ENCODE measurements at places on chromosomes 7 and 10.

DNA sequence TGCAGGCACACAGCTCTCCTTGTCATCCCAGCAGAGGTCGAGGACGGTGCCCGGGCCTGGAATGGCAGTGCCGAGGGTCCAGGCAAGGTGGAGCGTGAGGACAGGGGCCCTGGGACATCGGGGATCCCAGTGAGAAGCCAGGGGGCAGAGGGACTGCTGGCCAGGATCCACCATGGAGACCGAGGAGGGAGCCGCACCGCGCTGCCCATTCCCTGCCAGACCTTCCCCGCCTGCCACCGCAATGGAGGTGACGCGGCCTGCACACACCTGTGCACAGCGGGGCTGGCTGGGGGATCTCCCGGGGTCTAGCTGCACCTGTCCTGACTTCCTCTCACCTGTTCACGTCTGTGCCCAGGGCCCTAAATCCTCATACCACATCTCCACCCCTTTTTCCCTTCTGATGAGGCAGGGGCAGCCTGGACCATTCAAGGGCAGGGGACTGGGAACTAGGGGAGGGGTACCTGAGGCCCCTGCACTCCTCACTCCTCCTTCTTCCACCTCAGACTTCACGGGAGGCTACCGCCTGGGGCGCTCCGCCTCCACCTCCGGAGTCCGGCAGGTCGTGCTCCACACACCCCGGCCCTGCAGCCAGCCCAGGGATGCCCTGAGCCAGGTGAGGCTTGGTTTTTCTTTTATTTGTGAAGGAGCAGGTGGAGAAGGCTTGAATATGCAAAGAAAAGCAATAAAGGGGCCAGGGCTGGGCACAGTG lies 6.9 kb downstream of the NYAP1 start:
- DNase-seq = no peak

DNA sequence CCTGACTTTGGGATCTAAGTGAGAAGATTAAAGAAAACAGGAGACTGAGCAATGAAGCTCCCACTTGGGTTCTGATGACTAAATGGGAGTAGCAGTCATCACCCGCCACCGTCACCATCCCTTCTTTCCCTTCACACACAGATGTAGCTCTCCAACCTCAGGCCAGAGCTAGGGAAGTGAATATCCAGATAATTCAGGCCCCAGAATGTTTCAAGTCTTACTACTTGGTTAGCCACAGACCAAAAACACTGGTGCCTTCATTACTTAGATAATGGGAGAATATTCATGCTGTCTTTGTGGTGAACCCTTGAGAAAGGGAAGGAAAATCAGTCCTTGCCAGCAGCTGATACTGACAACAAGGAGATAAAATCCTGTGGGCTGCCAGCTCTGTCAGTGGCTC lies 100.7 kb downstream of the OSBPL3 start:
- DNase-seq = no peak

GRCh38 chr10:129497013-129497412 lies 30.0 kb downstream of the MGMT start:
- DNase-seq = no peak

DNA sequence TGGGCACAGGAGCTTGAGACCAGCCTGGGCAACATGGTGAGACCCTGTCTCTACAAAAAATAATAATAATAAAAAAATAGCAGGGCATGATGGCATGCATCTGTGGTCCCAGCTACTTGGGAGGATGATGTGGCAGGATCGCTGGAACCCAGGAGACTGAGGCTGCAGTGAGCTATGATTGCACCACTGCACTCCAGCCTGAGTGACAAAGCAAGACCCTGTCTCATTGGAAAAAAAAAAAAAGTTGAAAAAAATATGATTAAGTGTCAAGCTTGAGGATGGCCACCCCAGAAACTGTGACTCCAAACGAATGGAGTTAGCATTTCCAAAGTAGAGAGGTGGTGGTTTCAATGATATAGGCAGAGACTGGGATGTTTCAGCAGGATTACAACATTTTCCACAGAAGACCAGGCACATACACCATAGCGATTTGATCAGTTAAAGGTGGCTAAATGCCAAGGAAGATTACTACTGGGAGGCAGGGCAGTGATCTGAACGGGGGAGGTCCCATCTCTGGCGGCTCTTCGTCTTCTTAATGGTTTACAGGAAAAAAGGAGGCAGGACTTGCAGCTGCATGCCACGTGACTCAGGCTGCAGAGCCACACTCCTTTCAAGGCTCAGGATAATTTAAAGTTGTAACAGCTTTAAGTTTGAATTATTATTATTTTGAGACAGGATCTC lies 250.6 kb upstream of the GALNT17 start:
- DNase-seq = no peak

DNA sequence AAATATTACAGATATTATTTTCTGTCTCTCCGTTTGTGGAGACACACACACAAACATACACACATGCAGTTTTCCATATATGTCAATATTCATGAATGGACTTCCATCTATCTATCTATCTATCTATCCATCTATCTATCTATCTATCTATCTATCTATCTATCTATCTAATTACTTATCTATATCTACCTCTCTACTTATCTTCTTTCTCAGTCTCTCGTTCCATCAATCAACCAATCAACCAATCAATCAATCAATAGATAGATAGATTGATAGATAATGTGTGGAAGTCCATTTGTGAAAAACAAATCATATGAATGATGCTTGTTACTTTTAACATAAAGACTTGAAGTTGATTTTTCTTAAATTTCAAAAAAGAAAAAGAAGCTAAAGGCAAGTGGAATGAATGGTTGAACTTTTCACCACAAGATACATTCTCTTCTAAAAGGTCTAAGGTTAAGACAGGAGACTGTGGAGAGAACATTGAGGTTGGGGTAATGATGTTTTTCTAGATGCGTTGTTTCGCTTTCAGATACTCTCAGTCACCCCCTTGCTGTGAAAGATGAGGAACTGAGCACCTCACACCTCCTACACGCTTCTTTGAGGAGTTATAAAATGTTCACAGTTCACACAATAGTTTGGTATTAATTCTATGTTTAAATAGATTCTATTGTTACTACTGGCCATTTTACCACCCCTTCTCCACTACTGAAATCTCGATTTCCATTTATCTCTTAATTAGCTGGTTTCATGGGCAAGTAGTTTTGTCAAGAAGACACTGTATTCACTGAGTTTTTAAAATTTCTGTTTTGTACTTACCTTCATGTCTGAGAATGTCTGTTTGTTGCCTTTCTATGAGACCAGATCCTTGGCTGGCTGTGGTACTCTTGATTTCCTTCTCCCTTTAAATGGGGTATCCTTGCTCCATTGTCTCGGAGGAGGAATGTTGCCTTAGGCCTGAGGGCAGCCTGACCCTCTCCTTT lies 114.1 kb downstream of the EMX2 start:
- no peak for DNase-seq

DNA sequence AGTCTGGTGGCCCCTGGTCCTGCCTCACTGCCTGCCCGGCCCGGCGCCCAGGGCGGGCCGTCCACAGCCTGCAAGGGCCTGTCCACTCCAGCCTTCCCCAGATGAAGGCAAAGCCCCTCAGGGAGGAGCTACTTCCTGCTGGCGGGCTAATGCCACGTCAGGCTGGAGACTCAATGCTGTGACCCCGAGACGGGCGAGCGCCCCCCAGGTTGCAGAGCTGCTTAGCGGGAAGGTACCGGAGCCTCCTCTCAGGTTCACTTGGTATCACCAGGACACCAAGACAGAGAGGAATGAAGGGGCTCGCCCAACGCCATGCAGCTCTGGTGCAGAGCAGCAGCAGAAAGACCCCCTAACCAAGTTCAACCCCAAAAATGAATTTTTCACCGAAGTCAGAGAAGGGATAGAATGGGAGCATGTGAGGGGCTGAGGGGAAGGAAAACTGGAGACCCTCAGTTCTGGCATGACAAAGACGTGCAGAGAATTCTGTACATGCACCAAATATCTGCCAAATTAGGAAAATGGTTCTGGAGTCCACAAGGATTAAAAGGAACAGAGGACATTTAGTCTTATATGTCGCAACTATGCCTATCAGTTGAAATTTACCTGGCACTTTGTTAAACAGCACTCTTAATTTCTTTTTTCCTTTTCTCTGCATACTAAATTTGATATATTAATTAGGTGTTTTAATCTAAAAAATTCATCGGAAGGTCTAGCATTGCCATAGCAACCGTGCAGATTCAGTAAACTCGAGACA lies 2.8 kb downstream of the STK32C start:
- no peak for DNase-seq

- no peak for DNase-seq
These were observed 4.8 kb upstream of the OR6V1 start for GRCh38 chr7:143047326-143047725.

GRCh38 chr10:97943294-97943693 lies 87.1 kb downstream of the CRTAC1 start:
- no peak for DNase-seq

- no peak for DNase-seq
These were observed 176.0 kb upstream of the PTPRZ1 start for GRCh38 chr7:121696954-121697353.

DNA sequence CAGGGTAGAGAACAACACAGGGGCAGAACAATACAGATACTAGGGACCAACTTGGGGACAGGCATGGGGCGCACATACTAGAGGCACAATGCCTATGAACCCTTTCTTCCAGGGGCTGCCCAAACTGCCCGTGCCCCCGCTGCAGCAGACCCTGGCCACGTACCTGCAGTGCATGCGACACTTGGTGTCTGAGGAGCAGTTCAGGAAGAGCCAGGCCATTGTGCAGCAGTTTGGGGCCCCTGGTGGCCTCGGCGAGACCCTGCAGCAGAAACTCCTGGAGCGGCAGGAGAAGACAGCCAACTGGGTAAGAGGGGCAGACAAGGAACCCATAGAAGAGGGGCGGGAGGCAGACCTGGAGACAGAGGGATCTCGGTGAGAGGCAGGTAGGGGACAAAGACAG lies 5.8 kb downstream of the CHAT start:
- DNase-seq = no peak

DNA sequence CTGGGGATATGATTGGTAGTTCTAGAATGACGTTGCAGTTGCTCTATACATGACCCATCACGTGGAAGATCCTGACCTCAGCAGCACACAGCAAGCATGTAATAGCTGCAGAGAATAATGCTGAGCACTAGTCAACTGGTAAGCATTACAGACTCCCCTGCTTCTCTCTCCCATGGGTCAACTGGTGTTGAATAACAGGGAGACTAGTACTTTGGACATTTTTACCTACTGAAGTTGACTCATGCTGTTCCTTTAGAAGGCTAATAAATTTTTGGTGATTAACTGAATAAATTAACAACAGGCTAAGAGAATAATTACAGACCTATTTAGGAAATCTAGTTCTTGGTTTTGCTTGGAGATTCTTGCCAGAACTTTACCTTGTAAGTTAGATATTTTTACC lies 234.1 kb downstream of the AUTS2 start:
- DNase-seq = no peak

GRCh38 chr10:77955136-77955535 lies 28.6 kb upstream of the DLG5 start:
- no peak for DNase-seq

- no peak for DNase-seq
These were observed 23.5 kb upstream of the C1QL3 start for GRCh38 chr10:16545116-16545736.

DNA sequence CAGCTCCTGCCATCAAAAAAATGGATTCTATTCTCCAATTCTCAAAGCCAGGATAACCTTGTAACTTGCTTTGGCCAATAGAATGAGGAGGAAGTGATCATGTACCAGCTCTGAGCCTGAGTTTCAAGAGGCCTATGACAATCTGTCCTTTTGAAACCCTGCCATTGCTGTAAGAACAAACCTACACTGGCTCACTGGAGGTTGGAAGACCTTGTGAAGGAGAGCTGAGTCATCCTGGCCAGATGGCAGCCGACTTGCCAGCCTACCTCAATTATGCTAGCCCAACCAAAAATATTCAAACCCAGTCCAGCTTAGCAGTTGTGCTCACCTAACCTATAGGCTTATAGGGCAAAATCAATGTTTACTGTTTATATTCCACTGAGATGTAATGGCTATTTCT lies 93.0 kb downstream of the HGF start:
- no peak for DNase-seq

DNA sequence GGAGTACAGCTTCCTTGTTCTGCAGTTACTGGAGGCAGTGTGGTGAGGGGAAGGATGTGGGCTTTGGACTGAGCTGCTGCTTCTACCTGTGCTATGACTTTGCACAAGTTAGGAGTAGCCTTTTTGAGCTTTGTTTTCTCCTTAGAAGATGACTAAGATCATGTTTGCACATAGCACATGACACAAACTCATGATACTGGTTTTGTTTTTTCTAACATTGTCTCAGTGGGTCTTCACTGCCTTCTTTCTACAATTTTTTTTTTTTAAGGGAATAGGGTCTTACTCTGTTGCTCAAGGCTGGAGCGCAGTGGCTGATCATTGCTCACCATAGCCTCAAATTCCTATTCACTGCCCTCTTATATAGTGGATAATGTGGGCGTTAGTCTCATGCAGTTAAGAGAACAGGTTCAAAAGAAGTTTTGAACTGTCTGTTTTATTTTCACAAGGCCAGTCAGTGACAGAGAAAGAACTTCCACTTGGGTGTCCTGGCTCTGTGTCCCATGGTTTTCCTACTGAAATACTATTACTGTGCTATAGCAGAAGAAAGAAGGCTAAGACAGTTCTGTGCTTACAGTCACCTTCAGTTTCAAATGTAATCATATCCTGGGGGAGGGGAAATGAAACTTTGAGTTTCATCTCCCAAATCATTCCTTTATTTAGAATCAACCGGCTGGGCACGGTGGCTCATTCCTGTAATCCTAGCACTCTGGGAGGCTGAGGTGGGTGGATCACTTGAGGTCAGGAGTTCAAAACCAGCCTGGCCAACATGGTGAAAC lies 72.0 kb downstream of the KAT6B start:
- DNase-seq = no peak

DNA sequence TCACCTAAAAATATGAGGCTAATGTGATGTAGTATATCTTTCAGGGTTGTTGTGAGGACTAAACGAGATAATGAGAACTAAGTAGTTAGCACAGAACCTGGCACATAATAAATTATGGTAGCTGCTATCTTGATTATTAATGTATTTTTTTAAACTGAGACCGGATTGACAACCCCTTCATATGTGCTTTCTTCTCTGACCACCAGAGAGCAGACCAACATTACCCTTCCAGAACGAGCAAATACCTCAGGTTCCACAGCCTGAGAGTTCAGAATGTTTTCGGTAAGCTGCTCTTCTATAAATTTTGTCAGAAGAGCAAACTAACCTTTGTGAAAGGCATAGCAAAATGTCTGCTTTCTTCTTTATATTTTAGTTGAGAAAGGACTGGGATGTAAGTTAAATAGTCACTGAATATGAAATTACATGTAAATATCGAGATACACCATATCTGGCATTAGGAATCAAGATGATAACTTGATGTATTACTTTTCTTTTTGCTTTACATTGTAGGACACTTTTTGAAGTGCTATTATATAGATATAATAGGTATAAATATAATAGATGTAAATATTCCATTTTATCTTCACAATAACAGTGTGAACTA lies 13.6 kb upstream of the BPGM start:
- DNase-seq = no peak

- no peak for DNase-seq
These were observed 4.6 kb downstream of the GARIN1A start for GRCh38 chr7:128676665-128677064.

GRCh38 chr10:123327450-123327849 lies 173.2 kb downstream of the BUB3 start:
- DNase-seq = no peak

Measured in activated naive CD4-positive, alpha-beta T cell treated with Interleukin-2 at 50 U/mL for 16 hours (primary cell).